SW 1271 (cell line): ENCODE measurements at places on chromosomes 13 and 19.

GRCh38 chr13:114130837-114131582 lies 1.4 kb downstream of the RASA3 start:
- no peak for DNase-seq

- no peak for DNase-seq
These were observed 64.0 kb upstream of the TNFRSF19 start for GRCh38 chr13:23506071-23506806.

- DNase-seq, result no peak
These were observed 2.0 kb downstream of the KLF2 start for GRCh38 chr19:16326401-16327168.

GRCh38 chr19:35156673-35157014 lies 2.1 kb downstream of the FXYD5 start:
- no peak for DNase-seq

- no peak for DNase-seq
These were observed 5.2 kb downstream of the ZIC2 start for GRCh38 chr13:99986741-99987140.

DNA sequence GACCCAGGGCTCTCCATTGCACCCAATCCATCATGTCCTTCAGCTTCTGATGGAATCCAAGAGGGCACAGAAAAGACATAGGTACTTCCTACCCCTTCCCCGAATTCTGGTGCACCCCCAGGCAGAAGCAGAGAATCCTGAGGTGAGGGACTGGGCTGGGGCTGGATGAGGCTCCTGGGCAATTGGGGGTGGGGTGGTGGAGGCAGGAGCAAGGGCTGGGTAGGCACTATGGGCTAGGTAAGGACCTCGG lies 2.7 kb upstream of the KCNC3 start:
- DNase-seq, result no peak

DNA sequence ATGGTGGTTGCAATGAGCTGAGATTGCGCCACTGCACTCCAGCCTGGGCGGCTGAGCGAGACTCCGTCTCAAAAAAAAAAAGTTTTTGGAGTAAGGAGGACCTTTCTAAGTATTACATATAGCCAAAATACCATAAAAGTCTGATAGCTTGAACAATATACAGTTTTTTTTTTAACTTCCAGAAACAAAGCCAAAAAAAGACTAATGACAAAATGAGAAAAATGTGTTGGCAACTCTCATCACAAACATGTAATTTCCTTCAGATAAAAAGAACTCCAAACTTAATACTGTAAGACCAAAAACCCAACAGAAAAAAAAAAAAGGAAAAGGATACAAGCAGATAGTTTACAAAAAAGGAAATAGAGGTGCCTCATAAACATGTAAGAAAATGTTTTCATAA lies 68.2 kb upstream of the MED4 start:
- DNase-seq, result no peak

DNA sequence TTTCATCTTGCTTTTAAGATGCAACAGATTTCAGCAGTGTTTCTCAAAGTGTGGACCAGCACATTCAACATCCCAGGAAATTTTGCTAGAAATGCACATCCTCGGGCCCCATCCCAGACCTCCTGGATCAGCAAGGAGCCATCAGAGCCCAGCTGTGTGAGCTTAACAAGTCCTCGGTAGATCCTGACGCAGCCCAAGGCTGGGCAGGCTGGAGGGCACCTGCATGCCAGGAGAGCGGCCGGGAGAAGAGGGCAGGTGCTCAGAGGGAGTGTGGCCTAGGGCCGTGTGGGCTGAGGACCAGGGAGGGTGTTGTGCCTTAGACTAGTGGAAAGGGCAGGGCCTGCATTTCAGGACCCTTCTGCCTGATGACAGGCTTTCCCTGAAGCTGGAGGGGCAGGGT lies 2.2 kb upstream of the MCF2L start:
- no peak for DNase-seq

GRCh38 chr19:38061294-38061693 lies 154.3 kb downstream of the SIPA1L3 start:
- no peak for DNase-seq

GRCh38 chr13:33479105-33479504 lies 193.6 kb upstream of the STARD13 start:
- DNase-seq, result no peak

GRCh38 chr13:37127691-37128241 lies 22.3 kb upstream of the CSNK1A1L start:
- DNase-seq, result no peak

- peak; percentile 29 for DNase-seq
These were observed 2.9 kb upstream of the PTOV1 start for GRCh38 chr19:49847731-49848696.

- DNase-seq, result no peak
These were observed 2.3 kb downstream of the PEG3 start for GRCh38 chr19:56838024-56838908.

DNA sequence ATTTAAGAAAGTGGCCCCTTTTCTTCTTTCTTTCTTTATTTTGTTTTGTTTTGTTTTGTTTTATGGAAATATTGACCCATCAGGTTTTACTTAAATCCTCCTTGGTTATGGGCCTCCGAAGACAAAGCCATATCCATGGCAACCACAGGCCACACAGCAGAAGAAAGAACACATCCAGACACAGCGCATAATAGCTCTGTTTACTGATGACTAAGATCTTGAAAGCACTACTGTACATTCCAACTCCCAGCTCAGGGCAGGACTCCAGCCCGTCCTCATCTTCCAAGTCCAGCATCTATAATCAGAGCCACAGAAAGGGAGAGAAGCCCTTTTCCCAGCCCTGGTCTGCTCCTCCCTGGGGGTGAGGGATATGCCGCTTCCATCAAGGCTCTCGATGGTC lies 84.3 kb downstream of the NUFIP1 start:
- no peak for DNase-seq

DNA sequence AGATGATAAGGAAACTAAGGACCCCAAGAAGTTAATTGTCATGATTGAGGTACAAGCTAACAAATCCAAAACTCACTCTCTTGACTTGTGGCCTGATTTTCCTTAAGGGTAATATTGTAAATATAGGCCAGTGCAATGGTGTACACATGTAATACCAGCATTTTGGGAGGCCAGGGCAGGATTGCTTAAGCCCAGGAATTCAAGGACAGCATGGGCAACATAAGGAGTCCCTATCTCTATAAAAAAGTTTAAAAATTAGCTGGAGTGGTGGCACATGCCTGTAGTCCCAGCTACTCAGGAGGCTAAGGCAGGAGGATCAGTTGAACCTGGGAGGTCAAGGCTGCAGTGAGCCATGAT lies 28.7 kb upstream of the GARRE1 start:
- DNase-seq, result no peak

DNA sequence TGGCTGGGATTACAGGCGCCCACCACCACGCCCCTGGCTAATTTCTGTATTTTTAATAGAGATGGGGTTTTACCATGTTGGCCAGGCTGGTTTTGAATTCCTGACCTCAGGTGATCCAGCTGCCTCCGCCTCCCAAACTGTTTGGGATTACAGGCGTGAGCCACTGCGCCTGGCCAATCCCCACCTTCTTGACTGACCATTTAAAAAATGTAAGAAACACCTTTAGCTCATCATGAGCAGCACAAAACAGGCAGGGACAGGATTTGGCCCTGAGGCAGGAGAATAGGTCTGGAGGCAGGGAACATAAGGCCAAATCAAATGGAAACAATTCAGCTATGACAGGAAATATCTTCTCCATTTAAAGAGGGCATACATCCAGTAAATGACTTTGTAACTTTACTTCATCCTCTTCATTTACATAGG lies 1.4 kb upstream of the MPV17L2 start:
- no peak for DNase-seq

- no peak for DNase-seq
These were observed 108.4 kb downstream of the ZNF557 start for GRCh38 chr19:7177926-7178325.

DNA sequence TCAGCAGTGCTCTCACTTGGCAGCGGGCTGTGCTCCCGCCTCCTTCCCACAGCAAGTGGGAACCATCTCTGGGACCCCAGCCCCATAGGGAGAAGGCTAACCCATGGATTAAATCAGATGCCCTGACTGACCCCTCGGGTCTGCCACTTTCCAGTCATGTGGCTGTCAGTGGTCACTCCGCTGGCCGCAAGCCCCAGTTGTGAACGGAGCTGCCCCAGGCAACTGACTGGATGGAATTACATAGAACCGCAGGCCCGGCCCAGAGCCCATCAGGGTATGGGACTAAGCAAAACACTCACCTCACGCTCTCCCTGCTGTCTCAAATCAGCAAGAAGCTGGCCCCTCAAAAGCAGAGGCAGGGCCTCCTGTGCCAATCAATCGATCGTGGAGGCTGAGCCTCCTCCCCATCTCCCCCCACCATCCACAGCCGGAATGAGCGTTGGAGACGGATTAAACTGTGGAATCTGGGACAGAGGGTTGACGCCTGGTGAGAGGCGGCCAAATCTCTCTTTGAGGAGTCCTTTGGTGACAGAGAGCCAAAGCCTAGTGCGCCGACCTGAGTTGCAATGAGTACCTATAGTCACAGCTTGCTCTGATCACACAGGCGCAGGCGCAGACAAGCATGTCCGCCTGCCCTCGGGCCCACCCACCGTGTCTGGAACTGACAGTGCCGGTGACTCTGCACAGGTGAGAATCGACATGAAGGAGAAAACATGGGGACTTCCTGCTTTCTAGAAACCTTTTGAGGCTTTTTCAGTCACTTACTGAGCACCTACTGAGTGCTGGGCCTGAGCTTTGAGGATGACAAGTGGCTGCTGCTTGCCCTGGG lies 38.7 kb downstream of the PBX4 start:
- no peak for DNase-seq

- DNase-seq, result peak; percentile 94
These were observed 18.6 kb downstream of the NALCN start for GRCh38 chr13:101397742-101398141.

- DNase-seq, result no peak
These were observed 33.9 kb downstream of the KL start for GRCh38 chr13:33050161-33050560.

DNA sequence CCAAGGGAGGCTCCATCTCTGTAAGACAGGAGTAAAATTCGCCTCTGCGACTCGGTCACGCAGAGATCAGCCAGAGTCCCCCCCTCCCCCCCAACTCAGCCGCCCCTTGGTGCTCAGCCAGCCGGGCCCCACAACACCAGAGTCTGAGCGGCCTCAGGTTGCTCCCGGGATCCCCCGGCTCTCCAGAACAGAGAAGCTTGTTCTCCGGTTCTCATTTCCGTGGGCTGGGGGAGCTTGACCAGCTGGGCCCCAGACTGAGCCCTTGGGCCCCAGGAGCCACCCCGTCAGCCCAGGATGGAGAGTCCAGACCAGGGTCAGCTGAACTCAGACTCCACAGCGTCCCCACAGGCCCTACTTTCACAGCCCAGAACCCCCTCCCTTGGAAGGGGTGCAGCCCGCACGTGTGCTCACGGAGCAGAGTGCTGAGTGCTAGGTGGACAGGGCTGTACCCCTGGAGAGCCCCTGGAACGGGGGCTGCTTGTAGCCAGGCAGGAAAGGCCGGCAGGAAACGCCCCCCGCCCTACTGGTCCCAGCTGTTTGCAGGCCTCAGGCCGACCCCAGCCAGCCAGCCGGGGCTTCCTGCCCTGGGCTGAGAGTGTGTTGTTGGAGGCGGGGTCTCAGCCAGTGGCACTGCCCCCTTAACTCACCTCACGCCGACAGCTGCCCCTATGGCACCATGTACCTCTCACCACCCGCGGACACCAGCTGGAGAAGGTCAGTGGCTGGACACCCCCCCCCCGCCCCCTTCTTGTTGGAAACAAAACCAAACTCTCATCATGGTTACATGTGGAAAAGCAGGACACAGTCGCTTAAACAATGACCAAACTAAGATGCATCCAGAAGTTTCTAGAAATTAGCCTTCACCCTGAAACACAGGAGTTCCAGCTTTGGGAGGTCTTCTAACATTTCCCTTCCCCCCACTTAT lies 44.4 kb downstream of the COMP start:
- DNase-seq, result no peak

DNA sequence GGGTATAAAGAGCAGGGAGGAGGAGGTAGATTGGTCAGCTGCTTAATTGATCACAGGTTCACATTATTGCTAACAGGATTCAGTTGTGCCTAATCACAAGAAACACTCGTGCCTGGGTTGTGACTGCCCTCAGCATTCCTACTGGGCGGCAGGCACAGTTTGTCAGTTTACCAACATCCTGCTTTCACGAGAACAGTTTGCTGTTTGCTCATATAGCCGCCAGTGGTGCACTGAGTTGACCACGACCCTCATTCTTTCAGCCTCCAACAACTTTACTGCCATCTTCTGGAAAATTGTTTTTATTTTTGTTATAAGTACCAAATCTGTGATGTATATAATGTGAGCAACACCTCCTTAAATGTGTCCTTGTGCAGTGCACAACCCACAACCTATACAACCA lies 16.2 kb upstream of the IFT88 start:
- DNase-seq, result no peak

GRCh38 chr13:112617754-112618375 lies 29.9 kb upstream of the TUBGCP3 start:
- DNase-seq, result no peak

GRCh38 chr13:109764045-109764444 lies 22.3 kb downstream of the IRS2 start:
- DNase-seq, result no peak

GRCh38 chr19:38817081-38817480 lies 4.3 kb upstream of the LGALS4 start:
- DNase-seq, result no peak

- DNase-seq, result no peak
These were observed 893.7 kb downstream of the UQCRFS1 start for GRCh38 chr19:28319227-28319626.

DNA sequence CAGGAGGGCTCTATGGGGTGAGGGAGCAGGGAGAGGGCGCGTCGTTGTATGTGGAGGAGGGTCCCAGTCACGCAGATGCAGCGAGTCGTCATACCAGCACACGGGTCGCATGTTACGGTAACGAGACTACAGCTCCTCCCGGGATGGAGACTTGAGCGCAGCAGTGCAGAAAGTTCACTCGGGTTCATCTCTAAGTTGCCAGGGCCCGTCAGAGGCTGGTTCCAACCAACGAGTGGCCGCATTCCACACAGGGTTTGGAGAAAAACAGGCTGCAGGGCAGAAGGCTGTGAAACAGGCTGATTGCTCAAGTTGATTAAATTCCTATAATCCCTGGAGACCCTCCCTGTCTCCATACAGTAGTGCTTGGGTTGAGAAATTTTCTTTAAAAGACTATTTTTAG lies 21.9 kb upstream of the TTYH1 start:
- DNase-seq, result no peak

GRCh38 chr13:107242138-107242537 lies 674.2 kb upstream of the ARGLU1 start:
- no peak for DNase-seq

DNA sequence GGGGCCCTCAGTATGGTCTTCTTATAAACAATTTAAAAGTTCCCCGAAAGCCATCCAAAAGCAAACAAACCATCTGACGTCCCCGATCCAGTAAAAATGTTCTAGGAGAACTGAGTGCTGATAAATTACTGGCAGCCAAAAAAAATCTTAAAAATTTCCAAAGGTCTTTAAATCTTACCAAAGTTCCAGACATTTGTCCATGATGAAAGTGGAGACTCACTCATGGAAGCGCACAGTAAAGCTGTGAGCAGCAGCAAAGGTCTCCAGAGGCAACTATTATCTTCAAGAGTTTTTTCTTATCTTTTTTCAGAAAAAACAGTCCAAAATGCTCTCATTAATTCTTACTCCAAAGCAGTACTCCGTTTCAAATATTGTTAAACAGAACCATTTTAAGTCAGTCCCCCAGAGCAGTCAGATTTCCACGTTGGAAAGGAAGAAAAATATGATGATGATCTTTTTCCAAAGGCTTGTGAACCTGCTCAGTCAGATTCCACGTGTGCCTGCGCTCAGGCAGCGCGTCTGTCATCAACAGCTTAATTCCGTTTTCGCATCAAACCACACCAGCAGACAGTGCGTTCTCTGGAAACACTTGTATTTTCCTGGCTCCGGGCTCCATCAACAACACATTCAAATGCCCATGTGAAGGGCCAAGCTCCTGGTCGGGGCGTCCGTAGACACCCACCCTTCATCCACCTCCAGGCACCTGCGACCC lies 85.4 kb downstream of the COL4A1 start:
- DNase-seq, result no peak
